ENCODE measurements at places on chromosomes 6 and 20. TPM values are rescaled to one million over a fixed set of nuclear protein-coding genes. Genes with fewer than 3 reads are reported as not detected.

The LPIN3 gene
- total RNA-seq: 2.5 TPM

The CAP2 gene
- total RNA-seq: 4.5 TPM

The GCLC gene
- 18.4 TPM for total RNA-seq

The RIMS1 gene
- total RNA-seq: 1.5 TPM

The GLP1R gene
- not detected for total RNA-seq

The UST gene
- 2.8 TPM for total RNA-seq

The CLPSL1 gene
- total RNA-seq: not detected

The PNLDC1 gene
- total RNA-seq: not detected

The CNR1 gene
- 4.6 TPM for total RNA-seq

The HRH3 gene
- total RNA-seq: not detected

The GATA5 gene
- not detected for total RNA-seq

The COL19A1 gene
- total RNA-seq: 14.0 TPM

The HSPA1L gene
- total RNA-seq: 0.11 TPM

The PRND gene
- not detected for total RNA-seq

The TDRD6 gene
- total RNA-seq: 0.03 TPM

The GSTA1 gene
- total RNA-seq: not detected

The TSBP1 gene
- total RNA-seq: 0.08 TPM

The SLC22A7 gene
- not detected for total RNA-seq

The C4A gene
- 0.94 TPM for total RNA-seq

The OR12D3 gene
- total RNA-seq: not detected

The MLN gene
- not detected for total RNA-seq

The RRP36 gene
- 101 TPM for total RNA-seq

The KCNQ2 gene
- 0.45 TPM for total RNA-seq

The CDK5RAP1 gene
- 27.2 TPM for total RNA-seq

The FOXA2 gene
- 0.19 TPM for total RNA-seq

The DEFB123 gene
- total RNA-seq: not detected

The BTN1A1 gene
- not detected for total RNA-seq

The TOX2 gene
- 7.7 TPM for total RNA-seq

The C20orf204 gene
- 1.8 TPM for total RNA-seq

The NOP56 gene
- total RNA-seq: 619 TPM

The XKR7 gene
- total RNA-seq: not detected

The TCP11 gene
- total RNA-seq: not detected

The VGLL2 gene
- 0.58 TPM for total RNA-seq

The DACT2 gene
- total RNA-seq: not detected

The ASIP gene
- total RNA-seq: not detected

The MCCD1 gene
- not detected for total RNA-seq

The SESN1 gene
- total RNA-seq: 3.7 TPM

The ZNF165 gene
- 0.87 TPM for total RNA-seq

The CLPSL2 gene
- total RNA-seq: not detected

The SIRPD gene
- not detected for total RNA-seq

The GTSF1L gene
- not detected for total RNA-seq

The NANP gene
- total RNA-seq: 7.0 TPM

The TRIM40 gene
- total RNA-seq: not detected

The CFAP206 gene
- not detected for total RNA-seq

The POLR1H gene
- 27.4 TPM for total RNA-seq

Data from A375 (cell line).